NCI-H2171 treated with DMSO at 0.1 percent for 48 hours (cell line): ENCODE measurements at places on chromosomes 7 and 10.

GRCh38 chr10:78707745-78708144 is 361.0 kb upstream of the ZMIZ1 start:
- no peak for DNase-seq

DNA sequence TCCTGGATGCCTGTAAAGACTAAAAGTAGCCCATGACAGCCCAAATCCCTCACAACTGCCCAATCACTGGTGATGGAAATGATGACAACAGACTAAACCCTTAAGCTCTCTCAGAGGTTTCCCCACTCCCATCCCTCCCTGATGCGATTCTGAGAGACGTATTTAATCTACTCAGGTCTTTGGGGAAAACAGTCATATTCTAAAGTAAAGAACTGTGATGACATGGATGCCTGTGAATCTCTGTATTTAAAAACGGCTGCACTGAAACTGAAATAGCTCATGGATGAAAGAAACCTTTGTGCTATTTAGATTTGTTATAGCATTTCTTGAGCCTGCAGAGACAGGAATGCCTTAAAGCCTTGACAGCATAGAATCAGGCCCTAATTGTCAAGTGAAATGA is 28.5 kb downstream of the VPS41 start:
- DNase-seq, result no peak

GRCh38 chr7:138975343-138976104 is 5.7 kb downstream of the KIAA1549 start:
- DNase-seq, result peak; percentile 92

DNA sequence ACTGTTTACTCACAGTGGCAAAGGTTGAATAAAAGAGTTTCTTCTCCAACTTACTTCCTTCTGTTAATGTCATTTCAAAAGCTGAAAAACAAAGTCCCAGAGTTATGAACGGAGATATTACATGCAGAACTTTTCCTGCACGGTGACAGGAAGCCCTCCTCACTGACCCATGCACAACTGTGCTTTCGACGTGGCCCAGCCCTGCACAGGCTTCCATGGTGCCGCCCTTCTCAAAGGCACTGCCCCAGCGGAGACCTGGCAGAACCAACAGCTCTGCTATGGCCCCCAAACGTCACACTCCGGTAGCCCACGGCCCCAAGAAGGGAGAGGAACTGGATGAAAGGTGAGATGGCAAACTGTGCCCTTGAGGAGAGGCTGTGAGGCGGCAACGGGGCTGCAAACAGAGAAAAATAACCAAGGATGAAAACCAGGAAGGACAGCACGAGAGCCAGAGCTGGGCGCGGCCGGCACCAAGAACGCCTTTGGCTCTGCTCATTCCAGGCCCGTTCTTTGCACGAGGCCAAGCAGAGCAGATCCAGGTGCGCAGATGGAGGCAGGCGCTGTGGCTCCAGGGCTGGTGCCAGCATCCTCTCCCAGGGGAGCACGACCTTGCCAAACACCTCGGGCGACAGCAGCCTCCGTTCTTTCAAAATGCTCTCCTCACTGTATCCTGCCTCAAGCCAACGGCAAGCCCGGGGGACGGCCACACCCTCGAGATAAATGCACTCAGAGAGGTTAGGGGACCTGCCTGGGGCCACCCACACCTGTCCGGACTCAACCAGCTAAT is 7.0 kb upstream of the FUOM start:
- DNase-seq, result peak; percentile 87

DNA sequence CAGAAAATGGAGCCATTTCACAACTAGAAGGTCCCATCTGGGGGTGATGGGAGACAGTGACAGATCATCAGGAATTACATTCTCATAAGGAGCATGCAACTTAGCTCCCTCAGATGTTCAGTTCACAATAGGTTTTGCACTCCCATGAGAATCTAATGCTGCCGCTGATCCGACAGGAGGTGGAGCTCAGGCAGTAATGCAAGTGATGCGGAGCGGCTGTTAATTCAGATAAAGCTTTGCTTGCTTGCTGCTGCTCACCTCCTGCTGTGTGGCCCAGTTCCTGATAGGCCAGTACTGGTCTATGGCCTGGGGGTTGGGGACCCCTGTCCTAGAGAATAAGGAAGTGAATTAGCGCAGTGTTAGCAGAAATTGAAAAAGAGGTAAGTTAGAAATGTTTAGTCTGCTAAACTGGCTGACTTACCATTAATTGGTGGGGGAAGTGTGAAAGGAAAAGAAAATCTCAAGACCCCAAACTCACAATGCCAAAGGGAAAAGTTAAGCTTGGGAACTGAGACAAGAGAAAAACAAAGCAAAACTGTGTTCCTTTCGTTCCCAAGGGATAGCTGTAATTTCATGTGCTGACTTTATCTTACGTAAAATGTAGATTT is 76.4 kb downstream of the LYZL2 start:
- no peak for DNase-seq

- DNase-seq, result no peak
Observed at GRCh38 chr10:76408646-76409045, 977.2 kb downstream of the LRMDA start.

GRCh38 chr10:109984013-109984412 is 23.8 kb upstream of the ADD3 start:
- no peak for DNase-seq

DNA sequence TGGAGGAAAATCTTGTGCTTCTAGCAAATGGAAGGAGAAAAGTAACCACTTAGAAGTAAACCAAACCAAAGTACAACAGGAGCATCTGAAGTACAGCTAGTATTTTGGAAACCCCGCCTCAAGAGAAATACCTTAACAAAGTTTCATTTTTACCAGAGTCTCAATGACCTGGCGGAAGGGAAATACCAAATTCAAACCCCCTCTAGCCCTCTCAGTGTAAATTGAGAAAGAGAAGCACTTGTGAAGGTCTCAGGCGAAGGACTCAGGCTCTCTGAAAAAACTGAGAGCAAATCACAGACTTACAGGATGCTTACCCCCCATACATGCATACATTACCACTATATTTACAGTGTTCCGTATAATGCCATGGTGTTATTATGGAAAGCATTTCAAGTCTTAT is 70.1 kb downstream of the ZPBP start:
- DNase-seq, result no peak

DNA sequence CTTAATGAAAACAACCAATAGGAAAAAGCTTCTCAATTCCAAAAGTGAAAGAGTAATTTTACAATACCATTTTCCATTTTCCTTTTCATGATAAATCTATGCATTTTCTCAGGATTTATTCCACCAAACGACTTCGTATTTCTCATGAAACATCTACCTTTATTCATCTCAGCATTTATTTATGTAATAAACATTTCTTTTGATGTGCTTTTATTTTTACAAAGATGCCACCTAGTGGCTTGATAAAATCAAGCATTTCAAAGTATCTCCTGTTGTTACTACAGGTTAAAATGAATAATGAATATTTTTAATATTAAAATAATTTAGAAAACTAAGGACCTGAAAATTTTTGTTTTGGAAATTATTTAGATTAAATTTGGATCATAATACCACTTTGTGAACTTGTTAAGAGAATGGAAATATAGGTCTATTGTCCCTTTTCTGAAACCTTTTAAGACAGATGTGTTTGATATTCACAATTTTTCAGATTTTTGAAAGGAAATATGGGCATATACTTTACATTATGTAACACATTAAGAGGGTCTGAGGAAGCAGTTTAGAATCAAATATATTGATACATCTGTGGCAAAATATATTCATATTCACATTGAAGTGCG is 2.7 kb upstream of the IQUB start:
- DNase-seq, result peak; percentile 19

- DNase-seq, result no peak
Observed at GRCh38 chr7:69833964-69834363, 235.7 kb downstream of the AUTS2 start.

DNA sequence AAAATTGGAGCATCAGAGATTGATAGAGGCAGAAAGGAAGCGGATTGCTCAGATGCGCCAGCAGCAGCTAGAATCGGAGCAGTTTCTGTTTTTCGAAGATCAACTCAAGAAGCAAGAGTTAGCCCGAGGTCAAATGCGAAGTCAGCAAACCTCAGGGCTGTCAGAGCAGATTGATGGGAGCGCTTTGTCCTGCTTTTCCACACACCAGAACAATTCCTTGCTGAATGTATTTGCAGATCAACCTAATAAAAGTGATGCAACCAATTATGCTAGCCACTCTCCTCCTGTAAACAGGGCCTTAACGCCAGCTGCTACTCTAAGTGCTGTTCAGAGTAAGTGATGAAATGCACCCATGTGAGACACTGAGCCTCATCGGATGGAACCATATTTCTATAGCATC is 33.1 kb downstream of the STAMBPL1 start:
- peak; percentile 2 for DNase-seq

DNA sequence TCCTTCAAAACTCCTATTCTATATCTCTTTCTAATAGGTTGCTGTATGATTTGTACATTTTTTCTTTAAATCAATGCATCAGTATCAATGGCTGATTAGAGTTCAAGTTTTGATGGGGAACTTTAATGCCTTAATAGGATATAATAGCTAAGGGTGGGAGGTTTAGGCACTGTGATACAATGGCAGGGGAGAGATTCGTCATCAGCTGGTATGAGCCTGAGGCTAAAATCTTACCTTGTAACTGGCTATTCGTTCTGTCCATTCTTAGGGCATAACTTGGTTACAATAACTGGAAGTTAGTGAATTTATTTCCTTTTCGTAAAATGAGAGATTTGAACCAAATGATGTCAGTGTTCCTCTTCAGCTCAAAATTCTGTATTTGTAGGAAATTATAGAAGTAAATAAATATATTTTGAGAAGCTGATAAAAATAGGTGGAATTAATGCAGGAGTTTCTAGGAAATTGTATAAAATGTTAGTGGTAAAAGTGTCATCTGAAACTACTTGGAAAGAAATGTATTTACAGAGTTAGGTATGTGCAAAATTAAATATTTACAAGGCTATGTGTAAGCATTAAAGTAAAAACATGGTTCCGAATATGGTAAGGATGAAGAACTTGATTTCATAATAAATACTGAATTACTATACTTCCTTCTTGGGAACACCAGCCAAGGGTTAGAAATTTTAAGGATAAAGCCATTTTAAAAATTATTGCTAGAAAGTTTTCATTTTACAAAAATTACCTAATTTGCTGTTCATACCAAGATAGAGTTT is 27.5 kb upstream of the NAMPT start:
- DNase-seq, result no peak

DNA sequence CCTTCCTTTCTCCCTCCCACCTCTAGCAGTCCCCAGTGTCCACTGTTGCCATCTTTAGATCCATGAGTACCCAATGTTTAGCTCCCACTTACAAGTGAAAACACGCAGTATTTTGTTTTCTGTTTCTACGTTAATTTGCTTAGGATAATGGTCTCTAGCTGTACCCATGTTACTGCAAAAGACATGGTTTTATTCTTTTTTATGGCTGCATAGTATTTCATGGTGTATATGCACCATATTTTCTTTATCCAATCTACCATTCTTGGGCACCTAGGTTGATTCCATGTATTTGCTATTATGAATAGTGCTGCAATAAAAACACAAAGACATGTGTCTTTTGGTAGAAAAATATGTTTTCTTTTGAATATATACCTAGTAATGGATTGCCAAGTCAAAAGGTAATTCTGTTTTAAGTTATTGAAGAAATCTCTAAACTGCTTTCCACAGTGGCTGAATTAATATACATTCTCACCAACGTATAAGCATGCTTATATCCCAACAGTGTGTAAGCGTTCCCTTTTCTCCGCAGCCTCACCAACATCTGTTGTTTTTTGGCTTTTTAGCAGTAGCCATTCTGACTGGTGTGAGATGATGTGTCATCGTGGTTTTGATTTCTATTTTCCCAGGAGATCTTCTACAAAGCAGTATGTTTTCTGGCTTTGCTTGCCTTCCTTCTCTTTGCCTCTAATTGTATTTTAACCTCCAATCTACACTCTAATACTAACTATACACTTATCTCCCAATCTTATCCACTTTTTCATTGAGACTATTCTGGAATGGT is 179.5 kb upstream of the PHF14 start:
- no peak for DNase-seq

- no peak for DNase-seq
Observed at GRCh38 chr7:140327261-140327661, 71.1 kb downstream of the SLC37A3 start.

DNA sequence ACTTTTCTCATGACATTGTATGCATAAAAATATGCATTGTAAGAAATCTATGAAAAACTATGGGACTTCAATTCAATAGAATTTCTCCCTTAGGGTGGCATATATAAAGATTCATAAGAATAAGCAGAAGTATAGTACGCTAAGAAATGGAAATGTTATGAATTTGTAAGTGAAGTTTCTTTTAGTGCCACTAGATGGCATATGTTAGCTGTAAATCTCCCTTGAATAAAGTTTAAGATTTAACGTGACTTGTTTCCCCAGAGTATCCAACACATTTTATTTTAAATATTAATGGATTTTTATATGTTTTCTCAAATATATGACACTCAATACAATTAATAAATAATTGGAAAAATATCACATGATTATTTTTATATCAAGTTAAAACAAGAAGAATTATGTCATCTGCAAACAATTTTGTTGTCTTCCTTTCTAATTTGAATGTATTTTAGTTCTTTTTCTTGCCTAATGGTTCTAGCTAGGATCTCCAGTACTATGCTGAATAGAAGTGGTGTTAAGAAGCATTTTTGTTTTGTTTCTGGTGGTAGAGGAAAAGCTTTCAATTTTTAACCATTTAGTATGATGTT is 287.2 kb downstream of the HGF start:
- peak; percentile 66 for DNase-seq

GRCh38 chr7:134546955-134547354 is 2.0 kb upstream of the AKR1B15 start:
- DNase-seq, result peak; percentile 94
